Amniotic epithelial cell (primary cell): ENCODE measurements at places on chromosomes 13 and 19.

DNA sequence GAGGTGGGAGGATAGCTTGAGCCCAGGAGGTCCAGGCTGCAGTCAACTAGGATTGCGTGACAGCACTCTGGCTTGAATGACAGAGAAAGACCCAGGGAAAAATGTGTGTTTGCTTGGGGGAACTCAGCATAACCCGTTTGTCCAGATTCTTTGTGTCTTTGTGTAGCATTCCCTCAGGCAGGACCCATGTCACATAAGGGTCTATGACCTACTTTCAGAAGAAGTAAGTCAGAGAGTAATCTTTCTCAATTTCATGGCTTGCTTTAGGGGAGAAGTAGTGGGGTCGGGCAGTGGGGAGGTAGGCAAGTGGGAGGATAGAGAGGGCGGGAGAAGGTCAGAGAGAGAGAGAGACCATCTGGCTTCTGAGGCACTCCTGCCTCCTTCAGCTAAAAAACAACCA, 11.9 kb upstream of the PSPC1 start:
- DNase-seq, result no peak

DNA sequence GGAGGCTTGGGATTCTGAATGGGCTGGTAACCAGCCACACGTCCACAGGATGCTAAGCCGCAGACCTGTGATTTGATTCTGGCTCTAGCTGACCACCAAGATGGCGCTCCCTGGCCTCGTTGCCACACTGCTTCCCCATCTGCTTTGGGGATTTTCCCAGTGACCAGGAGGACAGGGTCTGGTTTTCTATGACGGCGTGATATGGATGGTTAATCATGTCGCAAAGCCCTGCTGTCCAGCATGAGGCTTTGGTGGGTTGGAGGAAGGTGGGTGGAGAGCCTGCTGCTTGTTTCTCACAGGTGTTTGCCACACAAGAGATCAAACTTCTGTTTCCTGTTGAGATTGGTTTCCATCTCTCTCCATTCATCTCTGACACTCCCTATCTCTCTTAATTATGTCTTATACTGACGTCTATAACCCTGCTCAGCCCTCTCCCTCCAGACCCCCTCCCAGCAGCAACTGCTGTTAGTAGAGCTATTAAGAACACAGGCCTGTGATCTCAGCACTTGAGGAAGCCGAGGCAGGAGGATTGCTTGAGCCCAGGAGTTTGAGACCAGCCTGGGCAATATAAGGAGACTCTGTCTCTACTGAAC, 102.7 kb downstream of the SIPA1L3 start:
- DNase-seq, result no peak

DNA sequence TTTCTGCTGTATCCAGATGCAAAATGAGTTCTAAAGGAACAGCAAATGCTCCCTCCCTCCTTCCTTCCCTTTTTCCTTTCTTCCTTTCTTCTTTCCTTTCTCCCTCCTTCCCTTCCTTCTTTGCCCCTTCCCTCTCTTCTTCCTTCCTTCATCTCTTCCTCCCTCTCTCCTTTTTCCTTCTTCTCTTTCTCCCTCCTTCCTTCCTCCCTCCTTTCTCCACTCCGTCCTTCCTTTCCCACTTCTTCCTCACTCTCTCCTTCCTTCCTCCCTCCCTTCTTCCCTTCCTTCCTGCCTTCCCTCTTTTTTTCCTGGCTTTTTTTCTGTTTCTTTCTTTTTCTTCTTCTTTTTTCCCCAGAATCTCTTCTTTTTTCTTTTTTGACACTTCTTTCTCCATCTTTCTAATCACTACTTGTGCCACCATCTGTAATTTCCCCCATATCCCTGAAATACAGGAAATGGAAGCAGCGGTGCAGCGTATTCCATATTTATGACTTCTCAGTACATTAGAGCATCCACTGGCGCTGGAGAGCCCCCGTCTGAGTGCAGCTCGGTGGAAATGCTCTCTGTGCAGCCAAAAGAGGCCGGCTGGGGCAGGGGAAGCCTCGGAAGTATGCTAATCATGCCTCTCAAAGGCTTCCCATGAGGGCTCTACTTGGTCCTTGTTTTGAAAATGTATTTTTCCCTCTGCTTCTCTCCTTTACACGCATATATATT, 275.6 kb downstream of the TSHZ3 start:
- DNase-seq, result no peak

- no peak for DNase-seq
These were observed 3.0 kb upstream of the IL12RB1 start for GRCh38 chr19:18089726-18090125.

- no peak for DNase-seq
These were observed 29.5 kb downstream of the FPR3 start for GRCh38 chr19:51824281-51825005.

- DNase-seq, result peak; percentile 57
These were observed 5.0 kb upstream of the LENG1 start for GRCh38 chr19:54164369-54165068.

- DNase-seq, result no peak
These were observed 197.2 kb downstream of the RAP2A start for GRCh38 chr13:97631158-97631557.

- DNase-seq, result no peak
These were observed 118.6 kb upstream of the ZNF536 start for GRCh38 chr19:30253581-30253996.

DNA sequence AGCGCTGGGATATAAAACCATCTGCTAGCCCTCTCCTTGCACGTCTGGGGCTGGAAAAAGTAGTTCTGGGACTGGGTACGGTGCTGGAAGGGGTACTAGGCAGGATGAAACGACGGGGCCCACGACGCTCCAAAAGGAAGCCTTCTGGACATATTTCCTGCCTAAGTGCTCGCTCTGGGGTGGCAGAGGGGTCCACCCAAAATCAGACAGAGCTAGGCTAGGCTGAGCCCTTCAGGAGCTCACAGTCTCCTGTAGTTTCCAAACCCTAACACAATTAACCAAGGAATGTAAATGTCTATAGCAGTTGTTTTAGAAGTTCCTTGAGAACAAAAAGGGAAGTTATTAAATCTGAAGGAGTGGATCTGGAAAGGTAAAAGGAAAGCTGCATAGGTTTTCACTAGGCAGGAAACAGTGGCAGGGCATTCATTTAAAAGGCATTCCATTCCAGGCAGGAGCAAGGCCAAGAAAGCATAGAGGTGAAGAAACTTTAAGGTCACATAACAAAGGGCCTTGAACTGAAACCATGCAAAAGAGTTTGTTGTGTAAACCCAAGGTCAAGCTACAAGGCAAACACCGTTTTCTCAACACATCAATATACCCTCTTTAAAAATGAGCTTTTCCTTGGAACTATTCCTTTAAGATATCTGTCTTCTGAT, 634 bp upstream of the DIAPH3 start:
- no peak for DNase-seq

- DNase-seq, result no peak
These were observed 360.9 kb downstream of the FGF9 start for GRCh38 chr13:22031702-22032286.

DNA sequence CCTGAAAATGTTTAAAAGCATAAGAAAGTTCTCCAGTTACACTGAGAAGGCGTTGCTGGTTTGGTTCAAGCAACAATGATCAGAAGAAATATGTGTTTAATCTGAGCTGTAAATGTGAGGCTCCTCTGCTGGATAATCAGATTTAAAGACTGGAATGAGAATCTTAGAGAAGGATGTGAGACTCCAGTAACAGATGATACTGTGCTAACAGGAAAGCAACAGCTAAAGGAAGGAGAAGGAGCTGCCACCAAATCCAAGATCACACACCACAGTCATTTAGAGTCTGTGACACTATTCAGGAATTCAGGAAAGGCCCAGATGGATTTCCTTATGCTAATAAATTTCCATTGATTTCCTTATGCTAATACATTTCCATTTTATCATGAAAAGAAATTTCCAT, 16.9 kb downstream of the DCLK1 start:
- DNase-seq, result no peak

DNA sequence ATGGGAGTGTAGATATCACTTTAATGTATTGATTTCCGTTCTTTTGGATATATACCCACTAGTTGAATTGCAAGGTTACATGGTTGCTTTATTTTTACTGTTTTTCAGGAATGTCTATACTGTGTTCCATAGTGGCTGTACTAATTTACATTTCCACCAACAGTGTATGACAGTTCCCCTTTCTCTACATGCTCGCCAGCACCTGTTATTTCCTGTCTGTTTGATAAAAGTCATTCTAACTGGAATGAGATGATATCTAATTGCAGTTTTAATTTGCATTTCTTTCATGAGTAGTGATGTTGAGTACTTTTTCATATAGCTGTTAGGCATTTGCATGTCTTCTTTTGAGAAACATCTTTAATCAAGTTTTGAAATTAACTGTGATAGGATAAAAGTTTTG, 818.6 kb downstream of the SLITRK6 start:
- no peak for DNase-seq

- no peak for DNase-seq
These were observed 14.1 kb downstream of the ZNF444 start for GRCh38 chr19:56155124-56155687.

- peak; percentile 43 for DNase-seq
These were observed 1.5 kb downstream of the EPSTI1 start for GRCh38 chr13:42990291-42991232.

- DNase-seq, result peak; percentile 58
These were observed 21.7 kb downstream of the IRS2 start for GRCh38 chr13:109764470-109765291.
